ENCODE measurements at places on chromosomes 4 and X. TPM values are rescaled to one million over a fixed set of nuclear protein-coding genes. Genes with fewer than 3 reads are reported as not detected.

RPA4 gene
- 0.79 TPM for total RNA-seq

CSAG2 gene
- total RNA-seq, result not detected

CT45A9 gene
- total RNA-seq, result not detected

VCX gene
- total RNA-seq, result not detected

MID1 gene
- total RNA-seq, result 0.24 TPM

DRP2 gene
- not detected for total RNA-seq

FGD1 gene
- 0.11 TPM for total RNA-seq

ACTRT1 gene
- not detected for total RNA-seq

RNF175 gene
- 9.3 TPM for total RNA-seq
